ENCODE measurements at places on chromosomes 12 and 14.

DNA sequence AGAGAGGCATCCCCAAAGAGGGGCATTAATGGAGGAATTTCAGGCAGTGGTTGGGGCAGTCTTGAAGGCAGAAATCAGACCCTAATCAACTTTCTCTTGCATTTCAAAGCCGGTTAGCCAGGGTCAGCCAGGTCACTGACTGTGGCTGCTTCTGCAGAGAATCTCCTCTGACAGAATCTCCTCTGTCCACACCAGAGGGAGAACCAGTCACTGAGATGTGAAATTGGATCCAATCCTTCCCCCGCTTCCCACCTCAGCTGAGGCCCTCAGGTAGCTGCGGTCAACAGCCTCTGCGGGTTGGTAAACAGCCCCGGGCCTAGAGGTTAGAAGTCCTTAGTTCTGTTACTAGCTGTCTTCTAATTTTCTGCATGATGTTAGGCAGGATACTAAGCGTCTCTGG is 39.8 kb upstream of the NUAK1 start:
- DNase-seq, result no peak

- DNase-seq, result no peak
Observed at GRCh38 chr12:30794591-30795409, 40.0 kb upstream of the CAPRIN2 start.

DNA sequence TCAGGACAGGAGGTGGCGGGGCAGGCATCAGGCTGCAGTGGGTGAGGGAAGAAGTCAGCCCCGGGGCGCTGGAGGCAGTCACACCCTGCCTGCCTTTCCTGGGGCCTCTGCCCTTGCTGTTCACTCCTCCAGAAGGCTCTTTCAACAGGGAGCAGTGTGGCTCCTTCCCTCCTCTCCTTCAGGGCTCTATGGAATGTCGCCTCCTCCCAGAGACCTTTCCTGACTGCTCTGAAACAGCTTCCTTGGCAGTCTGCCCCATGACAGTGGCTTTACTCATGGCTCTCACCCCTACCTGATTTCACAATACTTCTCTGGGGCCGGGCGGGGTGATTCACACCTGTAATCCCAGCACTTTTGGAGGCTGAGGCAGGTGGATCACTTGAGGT is 7.1 kb downstream of the RHOF start:
- peak; percentile 45 for DNase-seq

GRCh38 chr12:108832730-108833354 is 24.5 kb downstream of the SSH1 start:
- no peak for DNase-seq

DNA sequence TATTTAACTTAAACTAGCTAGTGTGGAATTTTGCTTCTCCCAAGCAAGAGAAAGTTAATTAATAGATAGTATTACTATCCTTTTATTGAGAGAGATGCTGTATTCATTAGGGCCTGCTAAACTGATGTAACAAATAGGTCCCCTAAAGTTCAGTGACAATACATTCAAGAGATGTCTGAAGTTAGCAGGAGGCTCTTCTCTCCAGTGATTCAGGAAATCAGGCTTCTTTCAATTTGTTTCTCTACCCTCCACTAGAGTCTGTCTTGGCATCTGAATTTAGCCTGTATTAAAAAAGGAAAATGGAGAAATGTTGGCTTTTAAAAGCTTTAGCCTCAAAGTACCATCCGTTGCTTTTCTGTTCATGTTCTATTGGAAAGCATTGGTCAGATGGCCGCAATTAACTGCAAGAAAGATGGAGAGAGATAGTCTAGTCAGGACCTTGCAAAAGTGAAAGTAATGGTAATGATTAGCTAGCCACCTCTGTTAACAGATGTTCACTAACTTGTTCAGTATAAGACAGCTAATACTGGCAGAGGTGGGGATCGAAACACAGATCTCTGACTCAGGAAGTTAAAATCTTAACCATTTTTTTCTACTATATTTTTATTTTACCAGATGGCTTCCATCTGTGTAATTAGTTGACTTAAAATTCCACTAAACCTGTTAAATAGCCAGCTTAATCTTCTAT is 786.8 kb downstream of the TMTC2 start:
- no peak for DNase-seq

GRCh38 chr12:127531542-127531941 is 735.4 kb upstream of the TMEM132C start:
- no peak for DNase-seq

- DNase-seq, result no peak
Observed at GRCh38 chr12:14621826-14622225, 54.1 kb upstream of the PLBD1 start.

DNA sequence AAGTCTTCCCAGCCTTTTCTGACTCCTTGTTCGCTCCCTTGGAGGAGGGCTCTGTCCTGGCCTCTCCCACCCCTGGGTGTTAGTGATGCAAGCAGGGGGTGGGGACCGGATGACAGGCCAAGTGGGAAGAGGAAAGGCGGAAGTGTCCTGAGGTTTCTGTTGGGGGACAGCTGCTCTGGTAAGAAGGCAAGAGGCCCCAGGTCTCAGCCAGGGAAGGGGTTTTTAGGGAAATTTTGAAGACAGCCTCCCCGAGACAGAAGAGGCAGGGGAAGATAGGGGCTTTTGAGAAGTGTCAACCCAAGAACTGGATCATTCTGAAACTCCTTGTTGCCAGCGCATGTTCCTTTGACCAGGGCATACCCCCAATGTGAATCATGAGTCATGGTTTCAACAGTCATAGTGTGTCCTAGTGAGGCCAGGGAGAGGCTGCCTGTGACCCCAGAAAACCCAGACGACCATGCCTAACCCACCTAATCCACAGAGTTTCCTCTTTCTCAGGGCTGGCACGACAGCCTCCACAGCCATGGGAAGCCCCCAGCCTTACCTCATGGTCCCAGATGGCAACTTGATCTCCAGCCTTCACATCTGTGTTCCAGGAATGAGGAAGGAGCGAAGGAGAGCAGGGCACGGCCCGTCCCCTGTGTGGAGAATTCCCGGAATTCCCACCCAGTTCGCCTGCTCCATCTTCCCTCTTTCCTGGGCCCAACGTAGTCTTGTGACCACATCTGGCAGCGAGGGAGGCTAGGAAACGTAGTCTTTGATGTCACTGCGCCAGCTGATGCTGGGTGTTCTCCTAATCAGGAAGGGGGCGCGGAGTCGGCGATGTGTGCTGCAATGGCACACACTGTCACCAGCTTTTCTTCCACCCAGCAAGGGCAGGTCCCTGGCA is 4.9 kb upstream of the GPR132 start:
- DNase-seq, result no peak

DNA sequence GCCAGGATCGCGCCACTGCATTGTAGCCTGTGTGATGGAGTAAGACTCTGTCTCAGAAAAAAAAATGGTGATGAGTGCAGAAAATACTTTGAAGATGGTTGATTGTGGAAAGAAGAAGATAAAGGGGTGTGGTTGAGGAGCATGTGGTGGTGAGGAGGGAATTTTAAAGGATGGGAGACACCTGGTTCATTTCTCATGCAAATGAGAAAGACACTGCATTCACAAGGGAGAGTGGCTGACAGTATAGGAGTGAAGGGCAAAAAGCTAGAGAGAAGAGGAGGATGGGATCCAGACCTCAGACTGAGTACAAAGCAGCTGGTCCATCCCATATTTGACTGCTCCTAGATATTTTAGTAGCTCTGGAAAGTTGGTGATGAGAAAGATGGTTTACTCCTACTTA is 206.0 kb downstream of the SNAPC1 start:
- no peak for DNase-seq

DNA sequence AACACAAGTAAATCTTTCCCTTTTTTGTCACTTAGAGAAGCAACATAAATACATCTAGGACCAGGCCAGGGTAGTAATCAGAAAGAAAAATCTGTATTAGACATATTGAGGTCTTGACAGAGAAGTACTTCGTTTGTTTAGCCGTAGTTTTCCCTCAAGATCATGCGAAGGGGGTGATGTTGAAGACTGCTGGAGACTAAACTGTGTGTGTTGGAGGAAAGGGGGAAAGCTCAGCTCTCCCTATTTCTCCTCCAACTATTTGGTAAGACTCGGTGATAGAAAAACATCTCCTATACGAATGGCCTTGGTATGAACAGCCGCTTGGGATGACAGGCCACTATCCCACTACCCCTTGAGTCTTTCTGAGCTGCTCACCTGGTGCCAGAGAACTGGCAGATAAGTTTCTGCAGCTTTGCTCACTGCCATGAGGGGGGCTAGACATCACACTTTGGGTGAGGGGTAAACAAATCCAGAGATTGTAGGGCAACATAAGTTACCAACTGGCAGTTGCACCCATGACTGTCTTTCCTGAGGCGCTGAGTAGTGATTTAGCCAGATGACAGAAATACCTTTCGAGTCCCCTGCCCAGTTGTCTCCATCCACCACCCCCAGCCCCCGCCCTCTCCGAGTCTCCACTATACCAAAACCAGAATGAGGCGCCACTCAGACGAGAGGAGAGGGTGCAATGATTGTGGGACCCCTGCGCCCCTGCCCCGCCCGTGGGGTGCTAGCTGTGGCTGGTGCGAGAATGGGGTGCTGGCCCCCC is 685 bp downstream of the VAMP1 start:
- DNase-seq, result no peak

- no peak for DNase-seq
Observed at GRCh38 chr14:35222872-35223466, 69.2 kb upstream of the PSMA6 start.

GRCh38 chr14:91409928-91410718 is 7.5 kb downstream of the CCDC88C start:
- DNase-seq, result no peak

- no peak for DNase-seq
Observed at GRCh38 chr12:71589478-71589881, 74.2 kb downstream of the ZFC3H1 start.

GRCh38 chr12:120100630-120101029 is 15.9 kb downstream of the RAB35 start:
- no peak for DNase-seq

DNA sequence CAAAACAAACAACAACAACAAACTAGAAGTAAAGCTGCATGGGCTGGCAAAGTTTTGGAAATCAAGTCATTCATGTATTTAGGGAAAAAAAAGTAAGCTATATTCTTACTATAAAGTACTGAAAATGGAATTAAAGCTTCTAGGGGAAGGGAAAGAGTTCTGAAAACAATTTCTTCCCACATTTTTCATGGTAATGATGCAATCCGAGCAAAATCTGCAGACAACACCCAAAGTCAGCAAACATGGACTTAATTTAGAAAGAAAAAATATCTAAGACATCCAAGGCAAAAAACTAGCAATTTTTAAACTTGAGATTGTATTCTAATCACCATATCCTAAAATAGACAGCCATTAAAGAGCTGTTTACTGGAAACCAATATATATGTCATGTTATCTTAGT is 86.3 kb downstream of the LRP6 start:
- DNase-seq, result no peak

- DNase-seq, result no peak
Observed at GRCh38 chr12:96478011-96478410, 11.4 kb upstream of the CFAP54 start.

DNA sequence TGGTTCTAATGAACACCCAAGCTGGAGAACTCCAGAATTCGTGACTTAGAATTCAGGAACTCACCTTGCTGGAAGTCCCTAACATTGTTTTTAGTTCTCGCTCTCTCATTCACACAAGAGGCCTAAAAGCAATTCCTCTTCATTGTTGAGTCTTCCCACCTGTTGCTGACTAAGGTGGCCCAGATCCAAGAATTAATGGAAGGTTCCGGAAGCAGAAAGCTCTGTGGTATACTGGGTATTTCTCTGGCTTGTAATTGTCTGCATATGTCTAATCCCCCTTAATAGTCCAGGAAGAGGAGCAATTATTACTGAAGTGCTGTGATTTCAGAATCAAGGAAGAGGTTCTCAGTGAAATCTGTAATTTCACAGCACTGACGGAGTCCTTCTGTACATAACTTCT is 31.4 kb downstream of the TMEM233 start:
- DNase-seq, result no peak

GRCh38 chr12:74918291-74918690 is 291.3 kb downstream of the KCNC2 start:
- DNase-seq, result no peak

DNA sequence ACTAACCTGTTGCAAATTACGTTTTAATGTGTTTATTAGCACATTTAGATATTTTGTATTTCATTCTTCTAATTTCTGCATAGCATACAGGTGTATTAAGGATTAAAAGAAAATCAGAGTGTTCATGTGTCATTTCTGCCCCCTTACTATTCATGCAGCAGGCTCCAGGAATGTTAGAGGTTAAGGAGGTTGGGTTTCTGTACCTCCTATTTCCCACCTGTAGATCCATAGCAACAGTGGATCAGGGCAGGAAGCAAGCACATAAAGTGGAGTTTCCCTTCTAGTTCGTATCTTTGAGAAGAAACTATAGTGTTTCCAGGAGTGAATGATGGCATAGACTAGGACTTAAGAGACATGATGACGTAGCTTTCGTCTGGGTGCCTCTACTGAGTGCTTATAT is 18.9 kb downstream of the JKAMP start:
- no peak for DNase-seq

- DNase-seq, result no peak
Observed at GRCh38 chr14:81277096-81277495, 56.3 kb upstream of the GTF2A1 start.

GRCh38 chr12:5063149-5063548 is 19.5 kb downstream of the KCNA5 start:
- no peak for DNase-seq

- no peak for DNase-seq
Observed at GRCh38 chr12:4034921-4035320, 161.7 kb upstream of the PARP11 start.

GRCh38 chr12:19390051-19390598 is 49.2 kb upstream of the AEBP2 start:
- DNase-seq, result no peak

DNA sequence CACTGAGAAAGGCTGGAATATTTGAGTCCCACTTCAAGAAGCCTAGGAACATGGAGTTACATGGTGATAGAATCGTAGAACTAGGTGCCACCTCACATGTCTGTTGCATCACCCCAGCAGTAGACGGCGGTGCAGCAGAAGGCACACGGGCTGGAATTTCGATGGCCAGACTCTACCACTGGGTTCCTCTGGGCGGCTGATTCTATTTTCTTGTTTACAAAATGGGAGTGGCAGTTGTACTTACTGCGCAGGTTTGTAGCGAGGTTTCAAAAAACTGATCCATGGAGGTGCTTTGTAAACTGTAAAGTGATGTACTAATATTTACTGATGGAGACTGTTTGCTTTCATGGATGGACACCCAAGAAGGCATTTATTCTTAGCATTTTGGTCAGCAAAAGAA is 45.7 kb downstream of the WDR20 start:
- no peak for DNase-seq

GRCh38 chr14:63088865-63089264 is 43.6 kb upstream of the KCNH5 start:
- no peak for DNase-seq

DNA sequence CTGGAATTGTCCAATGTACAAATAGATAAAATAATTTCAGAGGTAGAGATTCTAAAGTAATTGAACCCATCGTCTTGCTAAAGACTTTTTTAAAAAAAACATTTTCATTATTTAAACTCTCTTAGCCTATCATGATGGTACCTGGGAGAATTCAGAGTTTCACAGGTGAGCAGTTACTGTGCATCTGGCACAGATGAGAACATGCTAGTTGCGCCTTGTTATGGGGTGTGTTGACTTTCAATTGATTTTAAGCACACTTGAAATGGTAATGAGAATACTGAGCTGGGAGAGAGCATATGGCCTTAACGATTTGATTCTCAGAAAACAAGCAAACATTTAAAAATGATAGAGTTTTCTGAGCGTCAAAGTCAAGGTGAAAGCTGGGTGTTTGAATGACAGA is 66.6 kb downstream of the FLRT2 start:
- DNase-seq, result no peak

Measured in activated CD4-positive, alpha-beta T cell treated with anti-CD3 and anti-CD28 coated beads, Interleukin-2, amount 10 ng/mL, durations not matched to agents 7 days and 5 days (primary cell).